ENCODE measurements at places on chromosomes 4 and X.

DNA sequence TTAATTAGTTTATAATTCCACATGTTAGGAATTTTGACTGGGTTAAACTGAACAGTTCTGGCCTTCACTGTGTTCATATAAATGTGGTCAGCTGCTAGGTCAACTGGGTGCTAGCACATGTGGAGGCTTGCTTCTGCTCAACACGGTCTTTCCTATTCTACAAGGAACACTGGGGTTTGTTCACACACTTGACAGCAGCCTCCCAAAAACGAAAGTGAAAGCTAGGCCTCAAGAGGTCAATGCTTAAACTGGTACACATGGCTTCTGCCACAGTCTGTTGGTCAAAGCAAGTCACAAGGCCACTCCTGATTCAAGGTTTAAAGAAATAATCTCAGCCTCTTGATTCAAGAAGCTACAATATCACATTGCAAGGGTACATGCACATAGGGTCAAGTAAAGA lies 126.5 kb downstream of the QDPR start:
- no peak for DNase-seq

GRCh38 chr4:13580036-13580435 lies 35.7 kb upstream of the NKX3-2 start:
- no peak for DNase-seq

- no peak for DNase-seq
These were observed 26.1 kb upstream of the FAT1 start for GRCh38 chr4:186749611-186750281.

DNA sequence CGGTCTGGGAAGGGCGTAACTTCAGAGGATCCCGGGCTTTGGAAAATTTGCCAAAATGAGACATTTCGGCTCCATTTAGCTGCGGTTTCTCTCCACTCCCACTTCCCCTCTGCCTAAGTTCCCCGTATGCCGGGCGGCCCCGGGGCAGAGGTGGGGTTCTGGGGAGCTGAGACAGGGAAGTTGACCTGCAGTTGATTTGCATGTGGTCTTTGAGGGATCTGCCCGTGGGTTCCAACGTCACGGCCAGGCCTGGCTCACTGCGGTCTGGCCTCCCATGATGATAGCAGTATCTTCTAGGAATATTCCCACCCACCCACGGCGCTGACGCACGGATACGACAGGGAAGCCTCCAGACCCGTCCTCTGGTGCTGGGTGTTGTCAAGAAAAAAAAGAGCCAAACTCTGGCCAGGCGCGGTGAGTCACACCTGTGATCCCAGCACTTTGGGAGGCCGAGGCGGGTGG lies 27.3 kb upstream of the CRLF2 start:
- DNase-seq = no peak

- no peak for DNase-seq
These were observed 54.3 kb downstream of the CCDC149 start for GRCh38 chr4:24858550-24858949.

DNA sequence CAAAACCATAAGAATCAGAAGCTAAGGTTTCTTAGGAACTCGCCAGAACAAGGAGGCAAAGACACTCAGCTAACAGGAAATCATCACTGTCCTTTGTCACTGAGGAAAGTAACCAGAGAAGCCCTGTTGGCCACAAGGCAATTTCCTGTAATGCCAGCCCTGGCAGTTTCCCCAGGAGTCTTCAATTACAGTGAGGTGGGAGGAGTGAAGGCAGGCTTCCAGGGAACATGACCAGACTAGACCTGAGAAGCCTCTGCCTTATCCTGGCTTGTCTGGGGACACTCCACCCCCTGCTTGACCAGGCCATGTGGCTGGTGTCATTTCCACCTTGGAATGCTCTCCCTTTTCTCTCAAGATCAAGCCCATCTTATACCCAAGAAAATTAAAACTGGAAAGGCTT lies 125.3 kb downstream of the COL4A6 start:
- no peak for DNase-seq

GRCh38 chrX:37802028-37802427 lies 22.2 kb downstream of the CYBB start:
- no peak for DNase-seq

- DNase-seq = no peak
These were observed 26.2 kb upstream of the SLC25A6 start for GRCh38 chrX:1417921-1418771.

- no peak for DNase-seq
These were observed 155.1 kb downstream of the TMA16 start for GRCh38 chr4:163649557-163650091.

DNA sequence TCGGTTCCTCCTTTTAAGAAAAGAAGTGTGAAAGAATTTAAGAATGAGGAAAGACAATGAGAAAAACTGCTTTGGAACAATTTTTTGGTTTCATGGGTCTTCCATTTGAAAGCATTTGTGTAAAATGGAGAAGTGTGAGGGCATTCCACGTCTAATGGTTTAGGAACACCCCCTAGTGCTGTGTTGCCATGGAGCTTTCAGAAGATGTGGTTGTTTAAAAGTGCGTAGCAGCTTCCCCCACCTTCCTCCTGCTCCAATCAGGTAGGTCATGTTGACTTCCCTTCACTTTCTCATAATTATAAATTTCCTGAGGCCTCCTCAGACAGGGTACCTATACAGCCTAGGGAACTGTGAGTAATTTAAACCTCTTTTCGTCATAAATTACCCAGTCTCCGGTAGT lies 50.0 kb downstream of the UGT2B10 start:
- DNase-seq = no peak

DNA sequence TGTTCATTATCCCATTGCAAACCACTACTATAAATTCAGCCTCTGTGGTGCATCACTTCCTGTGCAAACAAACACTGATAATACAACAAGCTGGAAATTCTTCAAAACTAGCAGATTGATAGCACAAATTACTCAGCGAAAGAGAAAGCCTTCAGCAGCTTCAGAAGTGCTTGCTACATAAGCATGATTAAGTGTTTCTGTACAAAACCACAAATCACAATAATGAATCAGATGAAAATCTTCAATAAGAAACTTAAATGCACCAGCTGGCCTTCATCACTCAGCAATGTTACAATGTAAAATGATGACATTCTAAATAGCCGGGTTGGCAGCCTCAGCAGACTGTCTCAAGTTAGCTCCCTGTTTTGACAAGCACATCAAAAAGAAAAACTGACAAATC lies 262.2 kb downstream of the SPOCK3 start:
- peak; percentile 45 for DNase-seq

DNA sequence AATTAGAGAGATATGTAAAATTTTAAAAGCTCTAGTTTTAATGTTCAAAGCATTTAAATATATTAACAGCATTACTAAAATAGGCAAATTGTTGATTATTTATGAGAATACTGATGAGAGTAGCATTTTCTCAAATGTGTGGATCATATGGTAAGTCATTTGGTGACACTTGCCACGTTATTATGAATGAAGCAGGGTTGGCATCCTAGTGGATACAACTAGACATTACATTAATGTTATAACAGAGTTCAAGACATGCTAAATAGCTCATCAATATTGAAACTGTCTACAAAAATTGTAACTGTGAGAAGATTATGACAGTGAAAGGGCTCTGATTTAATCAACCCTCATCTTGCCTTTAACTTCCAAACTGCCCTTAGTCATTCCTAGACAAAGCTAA lies 171.1 kb downstream of the PDGFC start:
- no peak for DNase-seq

DNA sequence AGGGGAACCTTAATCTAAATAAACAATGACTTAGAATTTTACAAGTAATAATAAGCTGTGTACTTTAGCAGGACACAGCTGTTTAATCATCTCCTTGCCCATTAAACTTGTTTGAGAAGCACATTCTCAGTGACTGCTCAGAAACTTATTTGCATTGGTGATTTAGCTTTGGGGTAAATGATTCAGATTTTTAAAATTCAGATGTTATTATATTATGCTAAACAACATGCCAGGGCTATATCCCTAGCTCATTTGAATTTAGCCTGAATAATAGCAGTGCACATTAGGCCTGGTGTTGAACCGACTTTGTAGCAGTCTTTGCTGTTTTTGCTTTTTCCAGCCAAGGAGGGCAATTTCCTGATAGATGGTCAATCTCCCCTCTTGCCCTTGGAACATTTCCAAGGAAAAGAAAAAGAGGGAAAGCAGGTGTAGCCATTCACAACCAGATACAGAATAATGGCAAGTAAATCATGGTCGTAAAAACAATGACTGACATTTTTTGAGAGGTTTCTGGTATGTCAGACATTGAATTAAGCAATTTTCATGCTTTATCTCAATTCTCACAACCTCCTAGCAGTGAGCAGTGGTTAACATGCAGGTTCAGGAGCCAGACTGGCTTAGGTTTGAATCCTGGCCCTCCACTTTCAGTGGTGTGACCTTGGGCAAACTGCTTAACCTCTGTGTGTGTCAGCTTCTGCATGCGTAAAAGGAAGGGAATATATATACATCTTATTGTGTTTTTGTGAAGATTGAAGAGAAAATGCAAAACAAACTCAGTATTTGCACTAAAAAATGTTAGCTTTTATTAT lies 16.8 kb downstream of the ARHGEF38 start:
- DNase-seq = no peak

GRCh38 chr4:15293711-15294110 lies 134.1 kb upstream of the C1QTNF7 start:
- DNase-seq = no peak

GRCh38 chrX:119478504-119478903 lies 10.3 kb downstream of the SLC25A5 start:
- DNase-seq = no peak

DNA sequence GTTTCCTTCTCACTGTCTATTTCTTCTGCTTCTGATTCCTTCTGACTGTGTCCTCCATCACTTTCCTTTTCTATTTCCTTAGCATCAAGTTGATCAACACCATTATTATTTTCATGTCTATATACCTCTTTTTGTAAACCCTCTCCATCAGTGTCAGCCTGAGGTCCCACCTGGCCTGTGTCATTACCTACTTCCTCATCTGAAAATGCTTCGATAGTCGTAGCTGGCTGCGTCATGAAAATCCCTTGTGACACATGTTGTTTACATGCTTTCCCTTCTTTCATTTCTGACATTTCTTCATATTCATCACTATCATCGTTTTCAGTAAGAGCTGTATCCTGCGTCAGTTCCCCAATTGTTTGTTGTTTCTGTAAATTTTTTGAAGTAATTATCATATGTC lies 39.6 kb downstream of the RPGR start:
- no peak for DNase-seq

GRCh38 chr4:67124716-67125115 lies 420.6 kb downstream of the CENPC start:
- DNase-seq = no peak

- no peak for DNase-seq
These were observed 212.1 kb upstream of the POF1B start for GRCh38 chrX:85591536-85591935.

DNA sequence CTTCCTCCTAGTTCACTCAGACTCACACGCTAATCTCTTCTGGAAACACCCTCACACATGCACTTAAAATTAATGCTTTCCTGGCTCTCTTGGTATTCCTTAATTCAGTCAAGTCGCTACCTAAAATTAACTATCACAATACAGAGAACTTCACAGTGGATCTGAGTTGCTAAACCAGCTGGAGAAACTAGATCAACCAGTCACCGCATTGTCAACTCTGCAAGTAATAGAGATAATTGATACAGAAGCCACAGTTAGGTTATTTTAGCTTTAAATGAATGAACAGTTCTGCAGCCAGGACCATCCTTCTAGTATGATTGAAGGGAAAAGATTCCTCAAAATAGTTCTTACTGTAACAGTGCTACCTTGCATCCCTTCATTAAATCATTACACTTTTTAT lies 6.0 kb upstream of the TBC1D9 start:
- no peak for DNase-seq

DNA sequence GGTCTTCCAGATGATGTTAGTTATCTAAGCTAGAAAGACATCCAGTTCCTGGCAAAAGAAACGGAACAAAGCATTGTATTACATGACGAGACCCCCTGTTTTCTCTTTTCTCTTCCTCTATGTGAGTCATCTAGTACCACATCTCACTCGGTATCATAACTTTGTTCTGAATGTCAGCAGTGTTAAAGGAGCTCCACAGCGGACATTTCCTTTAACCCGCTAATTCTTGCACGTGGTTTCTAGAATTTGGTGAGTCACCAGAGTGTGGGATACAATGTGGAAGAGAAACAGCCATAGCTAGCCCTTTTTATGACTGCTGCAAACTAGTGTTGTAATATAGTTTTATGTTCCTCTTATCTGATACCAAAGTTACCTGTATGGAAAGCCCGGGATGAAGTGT lies 243.7 kb downstream of the TENM3 start:
- no peak for DNase-seq

DNA sequence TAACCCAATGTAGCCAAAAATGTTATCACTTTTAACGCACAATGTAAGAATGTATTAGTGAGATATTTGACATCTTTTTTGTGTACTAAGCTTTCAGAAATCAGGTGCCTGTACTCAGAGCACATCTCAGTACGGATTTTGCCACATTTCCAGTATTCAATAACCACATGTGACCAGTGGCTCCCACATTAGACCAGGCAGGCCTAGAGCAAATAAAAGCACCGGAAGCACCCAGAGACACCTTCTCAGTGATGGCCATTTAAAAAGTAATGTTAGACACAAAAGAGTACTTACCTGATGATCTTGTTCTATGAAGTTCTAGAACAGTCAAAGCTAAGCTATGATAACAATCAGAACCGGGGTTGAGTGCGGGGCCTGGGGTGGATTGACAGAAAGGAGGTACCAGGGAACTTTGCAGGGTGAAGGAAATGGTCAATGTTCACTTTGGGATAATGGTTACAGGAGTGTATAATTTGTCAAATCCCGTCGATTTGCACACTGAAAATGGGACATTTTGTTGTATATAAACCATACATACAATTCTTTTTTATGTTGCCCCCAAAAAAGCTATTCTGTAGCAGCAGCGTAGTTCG lies 1.2 kb downstream of the CTPS2 start:
- no peak for DNase-seq

DNA sequence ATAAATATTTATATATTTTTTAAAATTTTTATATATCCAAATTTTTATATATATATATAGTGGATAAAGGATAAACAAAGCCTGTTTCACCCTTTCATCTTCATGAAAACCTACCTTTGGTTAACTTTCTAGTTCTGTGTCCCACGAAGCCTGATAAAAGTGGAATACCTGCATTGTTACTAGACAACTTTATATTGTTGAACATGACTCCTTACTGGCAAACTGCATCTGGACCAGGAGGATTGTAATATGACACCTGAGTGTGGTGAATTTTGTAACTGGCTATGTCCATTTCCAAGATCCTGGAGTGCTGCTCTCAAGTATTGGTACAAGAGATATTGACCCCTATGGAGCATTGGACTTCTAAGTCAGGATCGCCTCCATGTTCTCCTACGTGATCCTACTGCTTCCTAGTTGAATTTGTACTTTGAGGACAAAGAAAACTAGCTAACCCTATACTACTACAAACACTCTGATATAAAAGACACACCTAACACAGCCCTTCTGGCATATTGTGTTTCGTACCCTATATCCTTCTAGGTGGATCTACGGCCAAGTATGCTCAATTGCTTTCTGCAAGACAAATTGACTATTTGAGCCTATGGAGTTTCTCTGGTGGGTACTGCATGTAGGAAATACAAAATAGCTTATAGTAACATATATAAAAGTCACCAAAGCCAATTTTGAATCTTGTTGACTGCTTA lies 61.3 kb upstream of the PRRG1 start:
- no peak for DNase-seq

GRCh38 chrX:134981910-134982309 lies 8.9 kb upstream of the SMIM10 start:
- DNase-seq = no peak

Measured in right renal pelvis (tissue), 4 donors.